ENCODE measurements at places on chromosomes 5 and 9.

DNA sequence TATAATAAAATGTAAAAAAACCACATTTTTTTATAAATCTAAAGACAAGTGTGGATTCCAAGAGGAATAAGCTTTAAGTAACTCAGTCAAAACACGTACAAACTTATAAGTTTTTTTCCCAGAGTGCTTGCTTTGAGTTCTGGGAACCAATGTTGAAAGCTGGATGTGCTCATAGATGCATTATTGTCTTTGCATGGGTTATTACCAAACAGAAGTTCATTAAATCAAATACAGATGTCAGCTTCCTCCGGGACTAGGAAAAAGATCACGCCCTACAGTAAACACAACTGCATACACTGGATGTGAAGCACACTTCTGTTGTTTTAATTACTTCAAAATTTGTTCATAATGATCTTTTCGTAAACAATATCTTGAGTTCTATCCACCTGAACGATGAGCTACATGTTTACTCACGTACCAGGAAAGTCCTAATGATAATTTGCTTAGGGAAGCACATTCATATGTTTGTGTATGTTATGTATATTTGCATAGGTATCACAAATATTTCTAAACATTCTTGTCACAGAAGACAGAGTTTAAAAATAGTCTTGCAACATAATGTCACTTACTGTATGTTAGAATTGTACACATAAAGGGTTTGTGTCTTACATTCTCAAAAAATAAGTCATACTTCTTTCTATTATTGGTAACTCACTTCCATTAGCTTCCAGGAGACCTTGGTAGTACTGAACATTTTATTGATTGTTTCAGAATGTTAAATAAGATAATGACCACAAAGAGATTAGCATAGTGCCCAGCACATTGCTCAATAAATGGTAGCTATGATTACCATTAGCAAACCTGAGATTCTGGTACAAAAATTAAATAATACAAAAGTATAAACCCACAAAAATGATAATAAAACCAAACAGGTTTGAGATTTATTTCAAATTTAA, 427.4 kb downstream of the CETN3 start:
- no peak for DNase-seq

DNA sequence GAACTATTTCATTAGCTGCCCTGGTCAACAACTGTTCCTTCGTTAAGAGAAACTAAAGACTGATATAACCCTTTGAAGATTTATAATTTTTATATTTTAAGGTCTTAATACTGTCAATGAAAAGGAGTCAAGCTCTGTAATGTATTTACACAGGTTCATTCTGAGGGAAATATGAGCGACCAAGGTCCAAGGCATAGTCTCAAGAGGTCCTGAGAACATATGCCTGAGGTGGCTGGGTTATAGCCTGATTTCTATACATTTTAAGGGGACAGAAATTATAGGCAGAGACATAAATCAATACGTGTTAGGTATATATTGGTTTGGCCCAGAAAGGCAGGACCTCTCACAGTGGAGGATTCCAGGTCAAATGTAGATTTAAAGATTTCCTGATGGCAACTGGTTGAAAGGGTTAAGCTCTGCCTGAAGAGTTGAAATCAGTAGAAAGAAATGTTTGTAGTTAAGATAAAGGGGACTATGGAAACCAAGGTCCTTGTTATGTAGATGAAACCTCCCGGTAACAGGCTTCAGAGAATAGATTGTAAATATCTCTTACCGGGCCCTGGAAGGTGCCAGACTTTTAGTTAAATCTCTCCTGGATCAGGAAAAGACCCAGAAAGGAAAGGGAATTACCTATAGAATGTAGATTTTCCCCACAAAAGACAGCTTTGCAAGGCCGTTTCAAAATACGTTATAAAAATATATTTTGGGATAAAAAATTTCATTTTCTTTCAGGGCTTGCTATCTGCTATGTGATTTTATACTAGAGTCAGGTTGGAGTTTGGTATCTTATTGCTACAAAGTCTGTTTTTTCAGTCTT, 107.3 kb upstream of the PRLR start:
- no peak for DNase-seq

- no peak for DNase-seq
These were observed 220.5 kb downstream of the GDNF start for GRCh38 chr5:37619353-37619752.

DNA sequence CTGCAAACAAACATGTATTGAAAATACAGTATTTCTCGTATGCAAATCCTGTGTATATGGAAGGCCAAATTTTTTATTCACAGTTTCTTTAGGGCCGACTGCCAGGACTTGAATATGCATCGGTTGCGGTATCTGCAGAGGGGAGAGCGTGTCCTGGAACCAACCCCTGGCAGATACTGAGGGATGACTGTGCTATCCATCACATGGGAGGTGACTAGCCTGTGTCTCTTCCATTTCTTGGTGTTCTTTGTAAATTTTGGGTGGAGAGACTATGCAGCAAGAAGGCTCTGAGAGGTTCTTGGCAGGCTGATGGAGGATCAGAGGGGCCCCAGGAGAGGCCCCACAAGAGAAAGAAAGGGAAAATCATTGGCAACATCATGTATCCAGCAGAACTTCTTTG, 384.3 kb downstream of the YTHDC2 start:
- no peak for DNase-seq

- peak; percentile 65 for DNase-seq
These were observed at the start of gene PCDHB3 for GRCh38 chr5:141100243-141100805. TSS of gene PCDHB3 (plus strand) at chr5:141100473. CDS start at chr5:141100650, 177 bp downstream.

DNA sequence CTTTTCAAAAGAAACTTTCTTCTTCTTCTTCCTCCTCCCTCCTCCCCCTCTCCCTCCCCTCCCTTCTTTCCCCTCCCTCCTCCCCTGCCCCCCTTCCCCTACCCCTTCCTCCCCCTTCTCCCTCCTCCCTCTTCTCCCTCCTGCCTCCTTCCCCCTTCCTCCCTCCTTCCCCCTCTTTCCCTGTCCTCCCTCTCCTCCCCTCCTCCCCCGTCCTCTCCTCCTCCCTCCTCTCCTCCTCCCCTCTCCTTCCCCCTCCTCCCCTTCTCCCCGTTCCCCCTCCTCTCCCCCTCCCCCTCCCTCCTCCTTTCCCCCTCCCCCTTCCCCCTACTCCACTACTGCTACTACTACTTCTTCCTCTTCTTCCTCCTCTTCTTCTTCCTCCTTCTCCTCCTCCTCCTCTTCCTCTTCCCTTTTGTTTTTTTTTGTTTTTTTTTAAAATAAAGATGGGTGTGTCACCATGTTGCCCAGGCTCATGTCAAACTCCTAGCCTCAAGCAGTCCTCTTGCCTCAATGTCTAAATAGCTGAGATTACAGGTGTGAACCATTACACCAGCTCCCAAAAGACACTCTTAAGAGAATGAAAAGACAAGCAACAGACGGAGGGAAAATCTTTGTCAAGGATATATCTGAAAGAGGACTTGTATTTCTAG, 87.5 kb downstream of the SCAMP1 start:
- DNase-seq: no peak

DNA sequence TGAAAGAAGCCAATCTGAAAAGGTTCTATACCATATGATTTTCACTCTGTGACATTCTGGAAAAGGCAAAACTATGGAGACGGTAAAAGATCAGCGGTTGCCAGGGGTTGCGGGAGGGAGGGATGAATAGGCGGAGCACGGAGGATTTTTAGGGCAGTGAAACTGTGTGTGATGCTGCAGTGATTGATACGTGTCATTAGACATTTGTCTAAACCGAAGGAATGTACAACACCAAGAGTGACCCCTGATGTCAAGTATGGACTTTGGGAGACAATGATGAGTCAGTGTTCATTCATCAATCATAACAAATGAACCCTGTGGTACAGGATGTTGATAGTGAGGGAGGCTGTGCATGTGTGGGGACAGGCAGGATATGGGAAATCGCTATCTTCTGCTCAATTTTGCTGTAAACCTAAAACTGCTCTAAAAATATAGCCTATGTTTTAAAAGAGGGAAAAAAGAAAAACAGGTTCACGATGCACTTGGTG, 34.4 kb downstream of the ERGIC1 start:
- DNase-seq: no peak

DNA sequence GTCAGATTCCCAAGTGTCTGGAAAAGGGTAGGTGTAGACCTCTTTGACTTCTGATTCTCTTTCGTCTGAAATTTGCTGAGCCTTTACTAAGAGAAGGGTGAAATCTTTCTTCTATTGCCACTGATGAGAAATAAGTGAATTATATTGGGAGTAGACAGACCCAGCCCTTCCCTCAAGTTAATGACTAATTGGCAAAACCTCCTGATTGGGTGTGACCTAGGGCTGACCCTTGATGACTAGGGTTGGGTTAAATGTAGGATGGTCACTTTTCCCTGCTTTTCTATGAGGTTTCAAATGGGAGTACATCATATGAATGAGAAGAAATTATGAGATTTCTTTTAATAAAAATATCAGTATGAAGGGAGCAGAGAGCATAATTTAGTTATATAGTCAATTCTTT, 73.4 kb upstream of the C5orf46 start:
- no peak for DNase-seq

DNA sequence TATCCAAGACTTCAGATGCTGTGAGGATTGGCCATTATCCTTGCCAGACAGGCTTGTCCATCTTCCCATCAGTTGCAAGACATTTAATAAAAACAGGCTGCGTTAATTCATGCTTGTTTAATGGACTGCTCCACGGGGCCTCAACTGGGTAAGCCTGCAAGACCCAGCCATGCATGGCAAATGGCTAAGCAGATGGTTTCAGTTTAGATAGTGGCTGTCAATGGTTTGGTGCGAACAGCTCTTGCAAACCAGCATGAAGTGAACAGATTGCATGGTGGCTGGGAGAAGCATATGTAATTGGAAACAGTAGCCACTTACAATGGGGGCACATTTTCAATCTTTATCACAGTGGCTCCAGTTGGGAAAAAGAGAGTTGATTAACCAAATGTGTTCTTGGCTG, 628.2 kb upstream of the KLF4 start:
- DNase-seq: no peak

All from HuH-7.5 (cell line).